ENCODE measurements at places on chromosomes 6 and 20.

GRCh38 chr6:70479236-70479635 is 65.9 kb downstream of the FAM135A start:
- no peak for DNase-seq

- peak; percentile 55 for DNase-seq
These were observed 190.4 kb upstream of the JAG1 start for GRCh38 chr20:10864076-10864672.

DNA sequence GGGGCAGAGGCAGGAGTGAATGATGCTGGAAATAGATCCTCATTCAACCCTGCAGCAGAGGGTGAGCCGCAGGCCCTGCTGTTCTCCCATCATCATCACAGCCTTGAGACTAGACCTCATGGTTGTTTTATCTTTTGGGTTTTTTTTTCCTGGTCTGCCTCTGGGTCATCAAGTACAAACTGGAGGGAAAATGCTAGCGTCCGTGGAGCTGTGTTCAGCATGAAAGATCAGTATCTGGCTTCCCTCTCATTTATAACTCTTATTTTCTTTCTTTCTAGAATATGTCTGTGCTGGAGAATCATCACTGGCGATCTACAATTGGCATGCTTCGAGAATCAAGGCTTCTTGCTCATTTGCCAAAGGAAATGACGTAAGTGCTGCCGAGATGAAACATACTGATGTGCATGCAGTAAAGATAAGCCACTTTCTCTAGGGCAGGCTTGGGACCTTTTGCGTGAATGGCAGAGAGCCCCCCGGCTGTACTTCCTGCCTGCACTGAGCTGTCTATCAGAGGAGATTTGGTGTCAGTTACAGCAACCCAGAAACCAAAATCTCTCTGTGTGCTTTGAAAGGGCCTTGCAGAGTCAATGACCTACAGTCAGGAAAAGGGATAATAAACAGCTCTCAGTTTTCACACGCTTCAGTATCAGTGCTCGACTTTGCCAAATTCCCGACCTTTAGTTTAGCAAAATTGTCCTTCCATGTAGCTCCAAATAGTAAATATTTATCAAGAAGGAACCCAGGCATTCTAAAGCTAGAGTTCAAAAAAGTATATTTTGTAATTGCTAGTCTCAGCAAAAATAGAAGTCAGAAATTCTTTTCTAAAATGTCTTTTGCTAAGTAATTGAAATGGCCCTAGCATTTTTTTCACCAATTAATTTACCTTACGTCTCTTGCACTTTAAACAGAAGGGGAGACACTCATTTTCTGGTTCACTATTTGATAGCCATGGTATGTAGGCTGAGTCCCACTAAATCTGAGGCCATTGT is 76.3 kb downstream of the MTFR2 start:
- no peak for DNase-seq

GRCh38 chr20:39878320-39878719 is 810.7 kb downstream of the MAFB start:
- DNase-seq, result no peak

DNA sequence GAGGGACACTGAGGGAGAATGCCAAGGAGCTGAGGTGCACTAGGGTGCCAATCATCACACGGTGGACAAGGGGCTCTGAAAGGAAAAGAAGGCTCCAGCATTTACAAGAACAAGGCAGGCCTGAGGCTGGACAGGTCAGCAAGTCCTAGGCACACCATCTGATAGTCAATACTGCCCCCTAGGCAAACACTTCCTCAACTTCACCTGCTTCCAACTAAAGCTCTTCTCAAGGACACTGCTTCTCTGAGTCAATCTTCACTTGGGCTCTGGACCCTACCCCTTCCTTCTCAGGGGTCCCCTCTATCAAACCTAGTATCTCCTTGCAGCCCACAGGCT is 37.7 kb upstream of the SLC4A11 start:
- DNase-seq, result peak; percentile 70

DNA sequence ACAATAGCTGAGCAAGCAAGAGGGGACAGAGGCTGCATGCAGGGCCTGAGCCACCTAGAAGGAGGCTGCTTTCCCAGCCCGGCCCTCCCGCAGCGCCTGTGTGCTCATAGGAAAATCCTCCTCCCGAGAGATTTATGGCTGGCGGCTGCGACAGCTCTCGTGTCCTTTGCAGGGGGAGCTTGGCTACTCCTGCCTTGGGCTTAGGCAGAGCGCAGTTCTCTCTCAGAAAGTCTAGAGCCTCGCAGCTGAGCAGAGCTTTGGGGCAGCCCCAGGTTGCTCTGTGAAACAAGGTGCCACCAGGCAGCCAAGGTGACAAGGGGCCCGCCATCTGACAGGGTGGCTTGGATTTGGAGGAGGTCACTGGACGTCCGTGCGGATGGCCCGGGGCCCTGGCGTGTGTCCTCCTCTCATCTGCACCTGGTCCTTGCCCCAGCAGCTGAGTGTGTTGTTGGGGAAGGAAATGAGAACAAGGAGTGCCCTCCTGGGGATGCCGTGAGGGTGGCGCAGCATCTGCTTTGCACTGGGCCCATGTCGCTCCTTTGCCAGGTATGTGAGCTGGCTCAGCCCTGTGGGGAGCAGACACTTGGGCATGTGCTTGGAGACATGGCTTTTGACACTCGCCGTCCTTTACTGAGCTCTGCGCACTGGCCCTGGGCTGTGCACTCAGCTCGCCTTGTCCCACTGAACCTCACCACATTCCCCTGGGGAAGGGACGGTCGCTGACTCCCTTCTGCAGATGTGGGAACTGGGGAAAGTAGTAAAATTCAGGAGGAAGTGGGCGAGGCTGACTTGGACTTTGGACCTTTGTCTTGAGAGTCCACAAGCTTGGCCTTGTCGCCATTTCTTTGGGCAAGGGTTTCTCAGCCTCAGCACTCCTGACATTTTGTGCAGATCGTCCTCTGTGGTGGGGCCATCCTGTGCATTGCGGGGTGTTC is 41.9 kb downstream of the EDN3 start:
- no peak for DNase-seq

GRCh38 chr20:10855778-10856177 is 182.0 kb upstream of the JAG1 start:
- DNase-seq, result no peak

DNA sequence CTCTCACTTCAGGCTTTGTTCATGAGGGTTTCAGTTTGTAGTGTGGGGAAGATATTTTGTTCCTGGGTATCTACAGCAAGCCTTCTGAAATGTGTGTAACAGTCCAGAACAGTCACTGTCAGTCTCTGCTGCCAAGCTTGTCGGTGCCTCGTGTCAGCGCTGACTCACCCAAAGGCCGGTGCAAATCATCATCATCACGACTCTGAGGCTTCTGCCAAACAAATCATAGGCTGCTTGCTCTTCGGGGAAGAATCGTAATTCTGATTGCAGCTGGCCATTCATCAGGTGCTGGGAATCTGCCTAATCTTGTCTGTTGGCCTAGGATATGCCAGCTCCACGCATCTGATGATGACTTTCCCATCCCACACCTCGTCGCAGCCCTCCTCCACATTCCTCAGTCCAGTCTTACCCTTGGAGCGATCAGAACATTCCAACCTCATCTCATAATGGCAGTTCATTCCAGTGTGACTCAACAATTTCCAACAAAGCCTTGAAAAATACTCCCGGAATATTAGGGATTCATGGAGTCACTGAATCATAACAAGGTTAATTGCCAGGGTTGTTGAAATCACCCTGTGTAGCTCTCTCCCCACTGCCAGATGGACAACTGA is 40.9 kb downstream of the ALDH8A1 start:
- no peak for DNase-seq

GRCh38 chr6:143967706-143968376 is 40.2 kb downstream of the PLAGL1 start:
- no peak for DNase-seq

DNA sequence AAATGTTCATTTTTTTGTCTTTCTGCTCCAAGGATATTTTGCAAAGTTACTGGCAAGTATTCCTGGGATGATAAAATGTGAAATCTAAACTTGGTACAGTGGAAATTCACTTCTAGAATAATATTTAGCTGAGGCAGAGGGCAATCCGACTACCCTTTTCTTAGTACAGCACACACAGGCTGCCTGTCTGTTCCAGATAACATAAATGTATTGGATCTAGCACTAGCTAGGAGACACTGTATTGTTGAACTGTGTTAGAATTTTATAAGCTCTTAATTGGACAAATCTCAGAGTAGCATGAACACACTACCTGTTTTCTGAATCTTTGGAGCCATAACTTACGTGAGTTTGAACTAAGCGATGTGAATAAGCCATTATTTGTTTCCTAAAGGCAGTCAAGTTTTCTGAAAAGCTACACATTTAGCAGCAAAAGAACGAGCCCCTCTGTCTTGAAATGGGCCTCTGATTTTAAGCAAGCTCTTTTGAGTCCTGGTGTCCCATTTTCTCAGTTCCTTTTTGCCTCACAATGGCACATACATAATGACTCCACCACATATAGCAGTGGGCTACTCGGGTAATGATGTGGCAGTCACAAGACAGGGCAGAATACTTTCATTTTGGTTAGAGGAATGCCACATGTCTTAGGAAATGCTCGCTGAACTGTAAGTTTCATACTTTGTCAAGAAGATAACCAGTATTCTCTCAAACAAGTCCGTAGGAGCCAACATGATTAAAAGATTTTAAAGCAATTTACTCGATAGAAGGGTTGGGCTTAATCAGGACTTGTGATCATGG is 116.5 kb upstream of the ESR1 start:
- DNase-seq, result no peak

- no peak for DNase-seq
These were observed 62.3 kb upstream of the GPR31 start for GRCh38 chr6:167219967-167220512.

DNA sequence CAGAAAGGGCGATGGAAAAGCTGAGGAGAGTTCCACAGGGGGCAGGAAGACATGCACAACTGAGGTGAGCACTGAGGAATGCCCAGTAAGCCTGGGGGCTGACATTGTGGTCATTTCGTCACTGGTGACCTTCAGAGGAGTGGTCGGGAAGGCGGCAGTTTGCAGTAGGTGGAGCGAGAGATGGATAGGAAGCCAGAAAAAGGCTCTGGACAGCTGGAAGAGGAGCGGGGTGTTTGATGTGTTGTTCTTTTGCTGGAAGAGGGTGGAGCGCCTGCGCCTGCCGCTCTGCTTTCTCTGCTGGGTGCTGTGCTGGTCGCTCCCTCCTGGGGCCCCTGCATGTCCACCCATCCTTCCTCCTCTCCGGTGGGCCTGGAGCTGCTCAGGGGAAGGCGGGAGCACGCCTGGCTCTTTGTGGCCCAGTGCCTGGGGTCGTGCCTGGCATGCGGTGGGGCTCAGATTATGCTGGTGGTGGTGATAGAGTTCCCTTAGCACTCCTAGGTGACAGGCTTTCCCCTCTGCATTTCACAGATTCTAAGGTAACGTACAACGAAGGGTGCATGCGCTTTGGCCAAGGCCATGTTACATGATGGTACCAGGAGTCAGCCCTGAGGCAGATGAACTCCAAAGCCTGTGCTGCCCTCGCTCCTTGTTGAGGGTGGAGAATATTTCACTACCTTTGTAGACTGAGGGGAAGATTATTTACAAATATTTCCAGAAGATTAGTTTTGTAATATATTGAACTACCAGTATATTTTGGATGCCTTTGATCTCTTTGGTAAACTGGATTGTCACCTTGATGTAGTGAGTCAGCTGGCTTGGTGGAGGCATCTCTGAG is 20.9 kb downstream of the ARID1B start:
- no peak for DNase-seq

DNA sequence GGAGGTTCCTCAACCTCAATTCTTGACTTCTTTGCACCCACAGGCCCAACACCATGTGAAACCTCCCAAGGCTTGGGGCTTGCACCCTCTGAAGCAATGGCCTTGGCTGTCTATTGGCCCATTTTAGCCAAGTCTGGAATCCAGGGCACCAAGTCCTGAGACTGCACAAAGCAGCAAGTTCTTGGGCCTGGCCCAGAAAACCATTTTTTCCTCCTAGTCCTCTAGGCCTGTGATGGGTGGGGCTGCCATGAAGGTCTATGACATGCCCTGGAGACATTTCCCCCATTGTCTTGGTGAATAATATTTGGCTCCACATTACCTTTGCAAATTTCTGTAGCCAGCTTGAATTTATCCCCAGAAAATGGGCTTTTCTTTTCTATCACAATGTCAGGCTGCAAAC is 849.6 kb upstream of the MANEA start:
- DNase-seq, result no peak

GRCh38 chr20:3795511-3796468 is at the start of gene CDC25B:
Gene CDC25B (plus strand): TSS chr20:3796310. CDS start chr20:3796532, 222 bp downstream.
- DNase-seq, result peak; percentile 95

DNA sequence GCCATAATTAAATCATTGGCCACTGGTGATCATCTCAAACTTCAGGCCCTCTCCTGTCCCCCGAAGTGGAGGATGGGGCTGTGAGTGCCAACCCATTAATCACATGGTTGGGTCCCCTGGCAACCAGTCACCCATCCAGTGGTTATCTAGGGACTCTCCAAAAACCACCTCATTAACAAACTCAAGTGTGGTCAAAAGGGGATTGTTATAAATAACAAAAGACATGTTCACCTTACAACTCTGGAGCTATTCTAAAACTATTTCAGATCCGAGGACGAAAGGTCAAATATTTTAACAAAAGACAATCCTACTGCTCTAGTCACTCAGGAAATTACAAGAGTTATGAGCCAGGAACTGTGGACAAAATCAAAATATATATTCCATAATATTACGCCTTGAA is 95.5 kb upstream of the PRND start:
- DNase-seq, result no peak

DNA sequence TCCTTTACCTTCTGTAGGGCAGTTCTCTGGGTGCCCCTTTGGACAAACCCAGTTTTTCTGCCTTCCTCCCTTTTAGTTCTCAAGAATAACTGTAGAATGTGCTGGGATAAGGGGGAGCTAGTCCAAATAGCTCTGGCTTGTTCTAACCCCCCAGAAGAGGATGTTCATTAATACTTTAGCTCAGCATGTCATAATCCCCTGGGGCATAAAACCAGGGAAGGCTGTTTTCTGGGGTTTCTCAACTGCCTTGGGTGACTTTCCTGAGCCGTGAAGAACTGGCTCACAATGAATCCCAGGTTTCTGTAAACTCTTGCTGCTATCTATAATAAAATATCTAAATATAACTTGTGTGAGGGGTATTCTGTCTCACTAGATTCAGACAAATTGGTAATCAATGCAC is 44.5 kb upstream of the RNF217 start:
- DNase-seq, result no peak

GRCh38 chr6:159577564-159577963 is 115.5 kb downstream of the SOD2 start:
- DNase-seq, result no peak

- no peak for DNase-seq
These were observed 48.2 kb downstream of the PDSS2 start for GRCh38 chr6:107411161-107411560.

DNA sequence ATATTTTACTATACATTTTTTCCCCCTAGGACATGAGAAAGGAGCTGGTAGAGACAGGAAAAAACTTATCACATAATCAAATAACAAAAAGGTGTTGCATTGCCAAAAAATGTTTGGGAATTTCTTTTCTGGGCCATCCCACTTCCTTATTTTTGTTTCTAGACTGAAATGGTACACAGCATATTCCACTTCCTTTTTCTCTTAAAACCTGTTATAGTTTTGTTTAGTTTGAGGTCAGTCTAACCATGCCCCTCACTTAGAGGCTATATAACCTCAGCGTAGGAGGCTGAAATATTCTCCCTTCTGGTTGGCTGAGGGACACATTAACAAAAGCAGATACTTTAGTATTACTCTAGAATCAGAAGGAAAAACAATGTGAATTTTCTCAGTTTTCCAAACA is 323.9 kb downstream of the GJA1 start:
- DNase-seq, result no peak

GRCh38 chr6:139531148-139532115 is 157.0 kb upstream of the CITED2 start:
- no peak for DNase-seq

All from NCI-H510A treated with DMSO at 0.1 percent for 48 hours (cell line).